Activated naive CD4-positive, alpha-beta T cell treated with anti-CD3 and anti-CD28 coated beads for 36 hours (primary cell): ENCODE measurements at places on chromosomes 6 and 20. TPM values are rescaled to one million over a fixed set of nuclear protein-coding genes. Genes with fewer than 3 reads are reported as not detected.

The RIMS4 gene
- total RNA-seq = 0.07 TPM

The TCFL5 gene
- total RNA-seq = 5.5 TPM

The OR2J1 gene
- not detected for total RNA-seq

The BEND6 gene
- total RNA-seq = not detected

The SYNGAP1 gene
- total RNA-seq = 42.2 TPM

The CLVS2 gene
- not detected for total RNA-seq

The FNDC11 gene
- total RNA-seq = not detected

The SAMHD1 gene
- total RNA-seq = 29.9 TPM

The TAAR6 gene
- not detected for total RNA-seq

The PKIB gene
- not detected for total RNA-seq

The FABP7 gene
- total RNA-seq = not detected

The HDGFL1 gene
- total RNA-seq = not detected

The TMEM200A gene
- not detected for total RNA-seq

The TCF21 gene
- total RNA-seq = not detected

The ZC3H12D gene
- 82.7 TPM for total RNA-seq

The GSTA3 gene
- total RNA-seq = not detected

The BCAS1 gene
- total RNA-seq = 0.05 TPM

The BIRC7 gene
- total RNA-seq = not detected

The GINS1 gene
- total RNA-seq = 25.5 TPM

The LY6G6D gene
- not detected for total RNA-seq

The TRAPPC3L gene
- total RNA-seq = not detected

The BMP5 gene
- not detected for total RNA-seq

The ESR1 gene
- total RNA-seq = 0.52 TPM

The TMEM244 gene
- not detected for total RNA-seq

The MEP1A gene
- total RNA-seq = not detected

The MAPK13 gene
- total RNA-seq = 49.8 TPM
